Activated CD4-positive, alpha-beta memory T cell treated with anti-CD3 and anti-CD28 coated beads for 36 hours (primary cell): ENCODE measurements at places on chromosomes 1 and 21.

GRCh38 chr1:65067491-65068201 is 80.4 kb upstream of the AK4 start:
- DNase-seq = peak; percentile 66

DNA sequence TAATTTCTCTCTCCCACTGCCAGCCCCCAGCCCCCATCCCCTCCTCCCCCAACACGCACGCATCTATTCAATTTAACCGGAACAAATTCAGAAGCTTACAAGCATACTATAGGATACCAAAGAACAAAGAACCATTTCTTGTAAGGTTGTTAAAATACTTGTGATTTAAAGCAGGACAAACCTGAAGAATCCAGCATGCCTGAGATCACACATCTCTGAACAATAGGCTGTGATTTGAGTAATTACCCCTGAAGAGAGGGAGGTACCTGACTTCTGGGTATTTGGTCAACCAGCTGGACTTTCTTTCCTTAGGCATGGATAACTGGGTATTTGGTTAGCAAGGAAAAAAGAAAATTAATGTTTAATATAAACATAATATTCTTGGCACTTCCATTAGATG is 105.1 kb downstream of the NMNAT2 start:
- DNase-seq = no peak

DNA sequence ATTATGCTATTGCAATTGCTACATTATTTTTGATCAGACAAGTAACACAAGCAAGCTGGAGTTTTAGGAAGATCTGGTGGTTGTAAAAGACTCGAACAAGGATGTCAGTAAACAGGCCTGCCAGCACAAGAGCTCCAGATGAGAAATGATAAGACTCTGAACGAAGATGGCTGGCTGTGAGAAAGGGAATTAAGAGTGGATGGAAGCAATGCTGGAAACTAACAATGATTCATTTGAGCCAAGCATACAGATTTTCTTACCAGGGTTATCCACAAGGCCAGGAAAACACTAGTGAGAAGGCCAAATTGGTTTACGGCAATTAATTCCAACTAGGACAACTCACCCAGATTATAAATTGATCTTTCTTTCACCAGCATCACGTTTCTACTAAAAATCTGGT is 54.2 kb downstream of the NRIP1 start:
- no peak for DNase-seq

GRCh38 chr1:162023547-162024501 is at the start of gene OLFML2B:
Gene OLFML2B, minus strand, starts transcription at chr1:162023869. Its CDS starts 439 bp downstream, at chr1:162023430.
- peak; percentile 59 for DNase-seq

- no peak for DNase-seq
These were observed 22.5 kb downstream of the MYOG start for GRCh38 chr1:203063287-203063686.

GRCh38 chr1:66752000-66752592 is at the start of gene DYNLT5:
Gene DYNLT5, plus strand, starts transcription at chr1:66752459. Its CDS starts 2,200 bp downstream, at chr1:66754659.
- DNase-seq = no peak
